Hepatic stellate cell (primary cell): ENCODE measurements at places on chromosomes 7 and 10.

GRCh38 chr7:128321044-128321422 is 22.7 kb downstream of the RBM28 start:
- no peak for DNase-seq

DNA sequence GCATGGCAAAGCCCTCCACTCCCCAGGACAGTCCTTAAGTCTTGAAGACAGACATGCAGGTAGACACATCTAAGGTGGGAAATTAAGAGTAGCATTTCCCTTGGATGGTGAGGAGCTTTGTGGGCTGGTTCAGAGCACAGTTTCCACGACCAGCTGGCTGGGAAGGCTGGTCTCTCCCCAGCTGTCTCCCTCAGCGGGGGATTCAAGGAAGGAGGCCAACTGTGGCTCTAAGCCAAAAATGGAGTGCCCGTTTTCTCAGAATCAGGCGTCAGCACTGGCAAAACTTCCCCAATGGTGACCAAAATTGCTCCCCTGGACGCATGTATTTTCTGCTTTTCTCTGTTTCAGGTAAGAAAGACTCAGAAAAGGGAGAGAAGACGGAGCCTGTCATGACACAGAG is 230.6 kb upstream of the FZD8 start:
- DNase-seq, result no peak

GRCh38 chr10:103449208-103450144 is 2.7 kb downstream of the CALHM2 start:
- DNase-seq, result no peak

- no peak for DNase-seq
These were observed 34.5 kb downstream of the ATXN7L1 start for GRCh38 chr7:105841866-105842265.

DNA sequence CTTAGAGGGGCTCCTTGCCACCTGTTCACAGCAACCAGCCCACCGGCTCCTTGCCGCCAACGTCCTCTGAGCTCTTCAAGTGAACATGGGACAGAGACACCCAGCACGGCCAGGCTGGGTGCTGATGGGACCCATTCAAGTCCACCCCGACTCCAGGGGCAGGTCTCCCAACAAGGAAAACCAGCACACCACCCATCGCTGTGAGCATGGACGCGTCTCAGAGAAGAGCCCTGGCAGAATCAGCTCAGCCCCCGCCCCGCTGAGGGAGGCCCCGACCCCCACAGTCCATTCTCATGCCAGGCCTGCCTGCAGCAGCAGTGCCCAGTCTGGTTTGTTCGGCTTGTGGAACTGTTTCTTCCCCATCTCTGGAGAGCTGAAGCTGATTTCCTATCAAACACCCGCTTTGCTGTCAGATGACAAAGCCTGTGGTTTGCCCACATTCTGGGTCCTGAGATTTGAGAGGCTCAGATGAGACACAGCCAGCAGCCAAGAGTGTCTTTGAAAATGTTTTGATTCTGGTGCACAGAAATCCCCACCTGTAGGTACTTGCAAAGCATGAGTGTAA is 216.6 kb downstream of the ZMYND11 start:
- no peak for DNase-seq

- no peak for DNase-seq
These were observed 1.4 kb upstream of the PLA2G12B start for GRCh38 chr10:72956001-72956400.

DNA sequence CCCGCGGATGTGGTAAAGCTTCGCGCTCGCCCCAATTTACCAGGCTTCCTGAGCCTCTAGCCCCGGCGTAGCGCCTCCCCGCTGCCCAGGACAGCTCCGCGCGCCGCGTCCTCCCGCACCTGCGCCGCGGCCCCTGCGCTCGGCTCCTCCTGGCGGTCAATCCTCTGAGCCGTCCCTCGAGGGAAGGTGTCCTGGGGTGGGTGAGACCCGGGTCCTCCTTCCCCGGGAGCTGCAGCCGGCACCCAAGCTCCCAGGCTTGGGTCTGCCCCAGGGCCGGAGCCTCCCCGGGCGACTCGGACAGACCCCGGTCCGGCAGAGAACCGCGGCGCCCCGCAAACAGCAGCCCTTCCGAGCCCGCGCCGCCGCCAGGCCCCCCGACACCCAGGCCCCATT is 512 bp downstream of the OSBPL3 start:
- peak; percentile 53 for DNase-seq
